RKO (cell line): ENCODE measurements at places on chromosomes 1 and 21.
A peak's percentile ranks its signal among the peaks of the same experiment; 100 is the strongest.

DNA sequence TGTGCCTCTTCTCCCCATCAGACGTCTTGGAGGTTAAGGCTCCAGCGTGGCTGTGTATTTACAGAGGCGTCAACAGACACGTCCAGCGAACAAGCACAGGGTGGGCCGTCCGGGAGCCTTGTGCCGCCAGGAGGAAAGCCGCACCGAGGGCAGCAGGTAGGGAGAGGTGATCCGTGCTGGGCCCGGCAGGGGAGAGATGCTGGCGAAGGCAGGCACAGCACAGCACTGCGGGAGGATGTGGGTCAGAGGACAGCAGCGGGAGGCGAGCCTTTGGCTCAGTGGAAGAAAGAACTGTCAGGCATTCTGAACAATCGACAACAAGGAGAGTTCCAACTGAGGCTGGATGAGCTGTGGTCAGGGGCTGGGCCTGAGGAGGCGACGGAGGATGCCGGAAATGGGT lies 144.1 kb upstream of the TNR start:
- DNase-seq = no peak

DNA sequence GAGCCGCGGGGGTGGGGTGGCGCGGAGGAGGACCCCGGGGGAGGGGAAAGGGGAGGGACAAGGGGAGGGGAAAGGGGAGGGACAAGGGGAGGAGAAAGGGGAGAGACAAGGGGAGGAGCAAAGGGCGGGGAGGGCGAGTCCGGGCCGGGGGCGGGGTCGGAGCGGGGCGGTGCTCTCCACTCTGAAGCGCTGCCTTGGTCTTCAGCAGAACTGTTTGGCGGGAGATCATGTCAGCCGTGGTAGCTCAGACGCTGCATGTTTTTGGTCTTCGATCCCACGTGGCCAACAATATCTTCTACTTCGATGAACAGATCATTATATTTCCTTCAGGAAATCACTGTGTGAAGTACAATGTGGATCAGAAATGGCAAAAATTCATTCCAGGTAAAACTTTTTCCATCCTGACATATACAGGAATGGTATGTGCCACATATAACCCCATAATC lies 420 bp downstream of the CFAP57 start:
- peak; percentile 90 for DNase-seq

DNA sequence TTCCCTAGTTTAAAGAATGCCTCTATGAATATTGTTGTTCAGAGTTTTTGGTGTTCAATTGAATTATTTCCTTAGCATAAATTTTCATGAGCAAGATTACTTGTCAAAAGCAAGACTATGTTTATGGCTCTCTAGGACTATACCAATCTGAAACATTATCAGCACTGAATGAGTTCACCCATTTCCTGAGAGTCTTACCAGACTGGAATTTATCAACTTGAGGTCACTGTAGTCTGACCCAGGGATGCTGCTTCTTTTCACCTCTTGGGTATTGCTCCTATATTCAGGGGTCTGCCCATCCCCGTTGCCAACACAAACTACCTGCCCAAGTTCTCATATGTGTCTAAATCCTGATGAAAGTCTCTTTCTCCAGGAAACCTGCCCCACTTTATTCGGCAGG lies 42.6 kb downstream of the OPTC start:
- no peak for DNase-seq

DNA sequence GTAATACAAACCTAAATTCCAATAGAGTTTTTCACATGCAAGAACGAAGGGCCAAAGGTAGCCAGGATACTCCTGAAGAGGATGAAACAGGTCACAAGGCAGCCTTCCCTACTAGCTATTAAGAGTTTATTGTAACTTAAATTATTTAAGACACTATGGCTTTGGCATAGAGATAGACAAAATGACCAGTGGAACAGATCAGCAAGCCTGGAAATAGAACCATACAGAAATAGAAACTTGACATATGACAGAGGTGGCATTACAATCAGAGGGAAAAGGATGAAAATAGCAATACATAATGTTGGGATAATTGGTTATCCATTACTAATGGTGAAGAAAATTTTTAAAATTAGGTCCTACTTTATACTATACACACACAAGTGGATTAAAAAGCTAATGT lies 16.5 kb downstream of the GFI1 start:
- DNase-seq = no peak

DNA sequence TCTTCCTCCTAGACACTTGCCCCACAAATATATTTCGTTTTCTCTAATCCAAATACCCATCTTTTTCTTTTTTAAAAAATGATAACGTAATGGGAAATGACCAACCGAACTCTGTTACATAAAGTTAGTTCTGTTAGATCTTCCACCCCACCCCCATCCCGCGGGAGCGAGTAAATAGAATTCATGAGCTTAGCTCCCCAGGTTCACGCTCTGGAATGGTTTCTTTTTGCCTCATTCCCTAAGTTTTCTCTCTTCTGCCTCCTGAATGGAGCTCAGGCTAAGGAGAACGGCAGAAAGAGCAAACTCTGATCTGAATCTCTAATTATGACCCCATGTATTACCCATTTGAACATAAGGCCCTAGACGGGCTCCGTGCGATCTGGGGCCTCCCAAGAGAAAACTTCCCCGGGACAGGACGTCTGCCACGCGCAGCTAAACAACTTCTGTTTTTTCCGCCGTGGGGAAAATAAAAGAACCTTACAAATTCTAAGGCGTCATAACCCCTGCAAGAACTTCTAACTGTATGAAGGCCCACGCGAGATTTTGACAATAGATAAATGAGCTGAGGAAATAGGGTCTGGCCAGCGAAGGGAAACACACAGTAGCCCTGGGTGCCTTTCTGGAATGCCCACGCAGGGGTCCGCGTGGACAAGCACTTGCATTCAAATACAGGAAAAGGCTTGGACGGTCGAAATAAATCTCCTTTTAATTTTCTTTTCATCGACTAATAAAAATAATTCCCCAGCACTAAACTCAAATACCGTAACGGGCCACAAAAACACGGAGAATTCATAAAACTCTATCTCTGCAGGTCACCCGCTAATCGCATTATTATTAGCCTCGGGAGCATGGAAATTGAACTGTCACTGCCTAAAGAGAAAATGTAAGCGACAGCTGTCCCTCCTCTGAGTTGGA lies 2.2 kb downstream of the TBX15 start:
- DNase-seq = no peak
